Airway epithelial cell (primary cell): ENCODE measurements at places on chromosomes 12 and 14. TPM values are rescaled to one million over a fixed set of nuclear protein-coding genes. Genes with fewer than 3 reads are reported as not detected.

The KIF26A gene
- 0.99 and 1.7 TPM in 2 replicates for total RNA-seq

The SIX1 gene
- total RNA-seq: 11.3 and 19.1 TPM in 2 replicates

The POTEG gene
- not detected in 2 replicates for total RNA-seq

The TCL1A gene
- not detected in 2 replicates for total RNA-seq

The SDSL gene
- total RNA-seq: 2.3 and 4.2 TPM in 2 replicates

The MGST1 gene
- total RNA-seq: 276 and 301 TPM in 2 replicates

The SOX5 gene
- 0.14 and 0.42 TPM in 2 replicates for total RNA-seq

The IL25 gene
- total RNA-seq: not detected in 2 replicates

The INHBE gene
- 0.21 TPM in 1 of 2 replicates, not detected in the other for total RNA-seq

The SPX gene
- total RNA-seq: 2.0 and 8.3 TPM in 2 replicates

The TNFAIP2 gene
- 4.4 and 5.4 TPM in 2 replicates for total RNA-seq

The PSEN1 gene
- total RNA-seq: 34.0 and 36.7 TPM in 2 replicates

The LHX5 gene
- 0.28 TPM in 1 of 2 replicates, not detected in the other for total RNA-seq

The AGAP2 gene
- total RNA-seq: 0.14 and 0.56 TPM in 2 replicates

The EFS gene
- total RNA-seq: 15.0 and 23.2 TPM in 2 replicates

The TTC9 gene
- total RNA-seq: 14.1 and 16.3 TPM in 2 replicates

The BAZ1A gene
- 37.7 and 47.6 TPM in 2 replicates for total RNA-seq
